ENCODE measurements at places on chromosomes 12 and 14.

- no peak for DNase-seq
These were observed 82.3 kb downstream of the CHGA start for GRCh38 chr14:93005135-93005813.

DNA sequence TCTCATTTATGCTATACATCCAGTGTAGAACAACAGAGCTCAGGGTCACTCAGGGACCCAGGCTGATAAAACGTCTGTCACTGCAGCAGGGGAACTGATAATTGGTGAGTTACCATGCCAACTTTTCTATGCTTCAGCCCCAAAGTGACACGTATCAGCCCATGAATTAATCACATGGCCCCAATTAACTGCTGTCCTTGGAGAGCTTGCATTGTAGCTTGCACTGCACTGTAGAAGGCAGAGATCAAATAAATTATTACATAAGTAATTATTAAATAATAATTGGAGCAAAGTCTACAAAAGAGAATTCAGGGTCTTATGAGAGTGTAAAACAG, 144.6 kb downstream of the SUDS3 start:
- no peak for DNase-seq

DNA sequence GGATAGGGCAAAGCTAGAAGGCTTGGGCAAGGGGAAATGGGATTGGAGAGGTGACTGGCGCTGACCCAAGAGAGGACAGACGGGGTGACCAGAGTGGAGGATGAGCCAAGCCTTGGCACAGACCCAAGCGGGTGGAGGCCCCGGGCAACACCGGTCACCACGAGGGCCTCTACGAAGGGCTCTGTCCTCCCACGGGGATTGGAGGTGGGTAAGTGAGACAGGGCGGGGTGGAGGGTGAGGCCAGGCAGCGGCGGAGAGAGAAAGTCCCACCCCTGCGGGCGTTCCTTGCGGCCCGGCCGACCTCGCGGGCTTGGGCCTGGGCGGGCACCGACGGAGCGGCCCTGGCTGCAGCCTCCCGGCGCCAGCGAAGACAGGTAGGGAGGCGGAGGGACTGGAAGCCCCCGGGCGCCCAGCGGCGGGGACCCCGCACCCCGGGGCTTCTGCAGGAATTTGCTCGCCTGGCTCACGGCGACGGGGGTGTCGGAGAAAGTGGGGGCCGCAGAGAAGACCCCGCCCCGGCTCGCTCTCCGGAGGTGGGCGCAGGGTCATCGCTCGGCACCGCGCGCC, at the start of gene PAPLN:
PAPLN (plus strand) TSS at position 288 of the 567 bp plus-strand sequence. CDS start 2,273 bp downstream, outside the sequence.
- peak; percentile 26 for DNase-seq

- no peak for DNase-seq
These were observed 46.6 kb downstream of the SUSD6 start for GRCh38 chr14:69657950-69658355.

DNA sequence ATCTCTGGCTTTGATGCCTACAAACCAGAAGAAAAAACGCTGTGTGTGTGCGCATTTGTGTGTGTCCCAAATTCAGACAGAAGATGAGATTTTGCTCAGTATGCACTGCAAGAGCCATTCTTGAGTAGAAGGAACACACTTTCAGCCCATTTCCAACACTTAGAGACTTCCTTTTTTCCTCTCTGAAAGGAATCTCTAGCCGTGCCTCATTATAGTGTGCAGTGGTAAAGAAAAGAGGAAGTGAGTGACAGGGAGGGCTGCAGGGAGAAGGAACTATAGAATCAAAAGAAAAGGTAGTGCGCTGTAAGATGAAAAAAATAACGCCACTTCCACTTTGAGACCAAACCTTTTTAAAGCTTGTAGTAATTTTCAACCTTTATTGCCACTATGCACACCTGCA, 1400.9 kb upstream of the FLRT2 start:
- no peak for DNase-seq

GRCh38 chr12:3544296-3544965, 53.4 kb downstream of the PRMT8 start:
- DNase-seq: no peak

DNA sequence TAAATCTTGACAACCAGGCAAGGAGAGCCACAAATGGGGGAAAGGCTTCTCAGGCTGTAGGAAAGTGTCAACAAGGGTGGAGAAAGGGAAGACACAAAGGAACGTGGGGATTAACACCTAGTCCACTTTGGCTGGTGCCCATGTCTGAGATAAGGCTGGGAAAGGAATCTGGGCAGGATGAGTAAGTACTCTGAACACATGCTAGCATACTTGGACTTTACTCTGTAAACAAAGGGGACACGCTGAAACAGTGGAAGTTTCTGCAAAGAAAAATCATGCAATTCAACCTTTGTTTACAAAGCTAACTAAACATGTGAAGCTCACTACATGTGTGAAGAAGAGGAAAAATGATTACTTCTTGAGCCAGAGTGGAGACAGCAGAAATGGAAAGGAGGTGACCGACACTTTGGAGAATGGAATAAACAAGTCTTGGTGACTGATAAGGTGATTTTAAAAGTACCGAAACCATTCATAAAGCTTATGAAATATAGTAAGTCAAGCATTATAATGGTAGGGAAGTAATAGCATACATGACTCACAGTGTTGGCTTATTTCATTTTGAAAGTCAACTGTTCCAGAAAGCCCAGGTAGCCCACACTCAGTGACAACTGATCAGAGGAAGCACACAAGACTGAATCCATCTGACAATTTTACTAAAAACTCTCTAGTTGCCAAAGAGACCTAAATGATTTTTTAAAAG, 13.2 kb downstream of the CPNE8 start:
- DNase-seq: no peak

DNA sequence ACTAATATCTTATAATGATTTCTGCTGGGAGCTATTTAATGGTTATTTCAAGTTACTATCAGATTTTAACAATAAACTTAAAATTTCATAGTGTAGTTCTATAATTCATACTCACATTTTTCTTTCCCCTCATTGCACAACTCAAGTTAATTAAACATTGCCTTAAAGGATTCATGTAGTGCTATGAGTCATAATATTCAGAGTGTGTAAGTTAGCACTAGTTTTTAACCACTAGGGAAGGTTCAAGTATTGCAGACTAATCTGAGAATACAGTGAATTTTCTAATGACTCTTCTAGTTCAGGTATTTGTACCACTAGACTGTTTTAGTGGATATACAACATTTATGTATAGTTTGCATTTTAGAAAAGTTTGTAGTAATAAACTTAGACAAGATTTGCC, 49.9 kb downstream of the FOXA1 start:
- DNase-seq: no peak

GRCh38 chr12:4979737-4980136, 63.9 kb upstream of the KCNA5 start:
- no peak for DNase-seq

GRCh38 chr14:103848175-103849077, 1.1 kb upstream of the PPP1R13B start:
- DNase-seq: peak; percentile 48

- no peak for DNase-seq
These were observed 364.9 kb downstream of the GALC start for GRCh38 chr14:87628129-87628528.

DNA sequence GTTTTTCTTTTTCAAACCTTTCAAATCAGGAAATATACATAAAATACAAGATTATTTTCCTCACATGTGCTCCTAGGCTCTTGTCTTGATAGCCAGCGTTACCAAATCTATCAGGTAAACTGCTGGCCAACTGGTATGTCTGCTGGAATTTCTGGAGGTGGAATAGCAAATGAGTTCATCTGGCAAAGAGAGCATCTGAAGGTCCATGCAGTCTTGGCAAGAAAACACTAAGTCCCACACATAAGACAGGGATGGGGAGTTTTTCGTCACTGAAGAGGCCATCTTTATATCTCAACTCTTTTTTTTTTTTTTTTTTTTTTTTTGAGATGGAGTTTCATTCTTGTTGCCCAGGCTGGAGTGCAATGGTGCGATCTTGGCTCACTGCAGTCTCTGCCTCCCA, 60.1 kb downstream of the DERA start:
- no peak for DNase-seq

DNA sequence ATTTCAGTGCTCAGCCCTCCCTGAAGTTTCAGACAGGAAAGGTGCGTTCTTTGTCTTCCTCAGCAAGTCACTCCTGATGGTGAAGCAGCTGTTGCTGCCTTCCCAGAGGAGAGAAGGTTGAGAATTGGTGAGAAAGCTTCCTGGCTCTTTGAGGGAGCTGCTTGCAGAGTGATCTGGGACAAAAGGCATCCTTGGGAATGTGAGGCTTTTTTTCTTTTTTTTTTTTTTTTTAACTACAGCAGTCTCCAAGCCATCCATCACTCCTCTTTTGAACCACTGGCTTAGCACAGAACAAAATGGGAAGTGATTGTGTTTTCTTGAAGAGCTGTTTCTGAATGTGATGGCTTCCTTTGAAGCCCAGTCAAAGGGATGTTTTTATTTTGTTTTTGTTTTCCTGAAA, 120.4 kb upstream of the LRIG3 start:
- DNase-seq: no peak

GRCh38 chr12:86860776-86861175, 604.6 kb upstream of the MGAT4C start:
- DNase-seq: no peak

DNA sequence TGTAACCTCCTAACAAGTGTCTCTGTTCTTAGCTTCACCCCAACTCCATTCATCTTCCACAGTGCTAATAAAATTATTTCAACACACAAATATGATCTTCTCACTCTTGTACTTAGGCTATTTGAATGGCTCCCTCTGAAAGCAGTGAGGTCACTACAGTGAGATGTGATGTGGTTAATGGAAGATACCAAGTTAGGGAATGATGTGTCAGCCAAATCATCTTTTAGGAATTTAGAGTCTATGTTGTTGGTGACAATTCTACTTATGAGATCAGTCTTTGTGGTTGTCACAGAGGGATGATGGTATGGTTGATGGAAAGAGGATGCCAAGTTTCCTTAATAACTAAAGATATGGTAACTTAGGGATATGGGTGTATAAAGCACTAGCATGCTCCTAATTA, 57.6 kb downstream of the POLR3B start:
- no peak for DNase-seq

GRCh38 chr12:53048033-53048779, 1.7 kb upstream of the TNS2 start:
- DNase-seq: peak; percentile 25

DNA sequence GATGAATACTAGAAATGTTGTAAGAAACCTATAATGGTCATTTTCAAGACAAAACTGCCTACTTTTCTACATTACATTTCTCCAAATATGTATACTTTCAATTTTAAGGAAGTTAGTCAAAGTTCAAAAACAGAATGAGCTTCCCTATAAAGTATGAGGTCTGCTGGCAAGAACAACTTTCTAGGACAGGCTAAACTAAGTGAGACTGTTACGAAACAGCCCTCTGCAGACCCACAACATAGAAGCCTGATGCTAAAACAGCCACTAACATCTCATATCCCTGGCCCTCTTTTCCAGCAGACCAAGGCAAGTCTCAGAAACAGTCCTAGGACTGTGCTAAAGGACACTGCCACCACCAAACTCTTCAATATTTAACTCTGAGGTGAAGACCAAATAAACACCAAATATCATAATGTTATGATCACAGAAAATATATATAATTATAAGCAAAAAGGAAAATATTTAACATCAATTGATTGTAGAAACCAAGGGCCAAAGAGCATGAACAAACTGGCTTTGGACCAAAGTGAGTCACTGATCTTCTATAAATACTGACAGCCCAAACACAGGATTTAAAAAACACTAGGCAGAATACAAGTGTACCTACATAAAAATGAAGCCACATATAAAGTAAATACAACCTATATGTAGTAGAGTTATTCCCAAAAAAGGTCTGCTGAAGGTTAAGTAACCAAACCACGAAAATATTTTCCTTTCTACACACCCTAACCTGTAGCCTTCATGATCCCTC, 27.7 kb downstream of the PPP4R3A start:
- DNase-seq: no peak

DNA sequence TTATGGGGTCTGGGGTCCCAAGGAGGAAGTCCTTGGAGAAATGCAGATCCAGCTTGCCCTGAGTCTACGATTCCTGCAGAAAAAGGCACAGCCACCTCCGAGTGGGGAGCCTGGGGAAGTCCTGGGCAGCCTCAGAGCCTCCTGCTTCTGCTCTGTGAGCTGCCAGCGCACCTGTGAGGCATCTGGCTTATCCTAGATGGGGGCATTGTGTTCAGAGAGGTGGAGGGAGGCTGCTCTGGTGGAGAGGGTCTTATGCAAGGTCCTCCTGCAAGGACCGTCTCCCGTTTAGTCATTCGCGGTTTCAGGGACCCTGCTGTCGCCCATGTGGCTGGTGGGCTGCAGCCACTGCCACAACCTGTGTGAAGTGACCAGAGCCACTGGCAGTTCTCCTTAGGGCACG, 53.0 kb upstream of the PRMT8 start:
- no peak for DNase-seq

GRCh38 chr14:102272392-102272791, 32.6 kb downstream of the MOK start:
- no peak for DNase-seq
